Cortex of kidney (tissue), 1 donor: ENCODE measurements at places on chromosomes 12 and 14.

DNA sequence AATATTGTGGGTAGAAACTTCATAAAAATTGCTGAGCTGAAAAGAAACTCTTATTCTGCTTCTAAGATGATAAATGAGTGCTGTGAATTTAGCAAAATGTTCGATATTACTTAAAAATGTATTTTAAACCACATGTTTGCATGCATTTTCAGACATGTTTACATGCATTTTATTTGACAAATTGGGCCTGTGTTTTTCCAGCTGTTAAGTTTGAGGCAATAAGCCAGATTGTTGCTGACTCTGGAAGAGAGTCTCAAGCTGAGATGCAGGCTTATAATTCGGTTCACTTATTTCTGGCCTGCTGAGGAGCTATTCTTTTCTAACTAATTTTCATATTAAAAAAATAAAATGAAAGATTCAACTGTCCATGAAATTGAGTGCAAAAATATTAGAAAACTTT lies 110.1 kb downstream of the SYNE2 start:
- no peak for DNase-seq

GRCh38 chr12:96457191-96457930 lies 32.0 kb upstream of the CFAP54 start:
- no peak for DNase-seq

GRCh38 chr14:69572030-69572840 lies 2.4 kb downstream of the CCDC177 start:
- no peak for DNase-seq

DNA sequence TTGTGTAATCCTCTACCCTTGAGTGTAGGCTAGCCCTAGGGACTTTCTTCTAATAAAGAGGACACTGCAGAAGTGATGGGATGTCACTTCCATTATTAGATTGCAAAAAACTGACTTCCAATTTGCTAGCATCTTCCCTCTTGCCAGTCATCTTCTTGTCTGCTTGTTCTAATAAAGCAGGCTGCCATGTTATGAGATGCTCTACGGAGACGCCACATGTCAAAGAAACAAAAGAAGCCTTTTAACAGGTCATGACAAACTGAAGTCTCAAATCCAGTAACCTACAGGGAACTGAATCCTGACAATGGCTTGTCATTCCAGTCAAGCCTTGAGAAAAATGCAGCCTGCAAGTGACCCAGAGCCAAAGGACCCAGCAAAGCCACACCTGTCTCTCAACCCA lies 76.0 kb downstream of the CEP128 start:
- DNase-seq, result no peak

GRCh38 chr12:69834576-69834975 lies 9.5 kb downstream of the MYRFL start:
- no peak for DNase-seq

DNA sequence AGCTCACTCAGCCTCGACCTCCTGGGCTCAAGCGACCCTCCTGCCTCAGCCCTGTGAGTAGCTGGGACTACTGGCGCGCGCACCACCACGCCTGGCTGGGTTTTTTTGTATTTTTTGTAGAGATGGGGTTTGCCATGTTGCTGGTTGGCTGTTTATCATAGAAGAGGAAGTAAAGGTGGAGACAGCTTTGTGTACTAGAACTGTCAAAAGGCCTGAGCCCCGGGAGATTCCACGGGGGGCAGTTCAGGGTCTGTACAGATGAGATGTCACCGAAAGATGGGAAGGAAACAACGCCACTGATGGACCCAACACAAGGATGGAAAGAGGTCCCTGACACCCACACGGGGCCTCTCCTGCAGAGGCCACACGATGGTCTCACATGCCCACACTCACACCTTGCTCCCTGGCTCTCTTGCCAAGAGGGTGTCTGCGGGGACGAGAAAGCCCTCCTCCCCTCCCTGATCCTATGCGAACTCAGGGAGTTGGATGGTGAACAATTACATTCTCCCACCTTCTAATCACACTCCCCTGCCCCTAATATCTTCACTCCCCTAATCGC lies 66.6 kb downstream of the KDM2B start:
- DNase-seq, result no peak

DNA sequence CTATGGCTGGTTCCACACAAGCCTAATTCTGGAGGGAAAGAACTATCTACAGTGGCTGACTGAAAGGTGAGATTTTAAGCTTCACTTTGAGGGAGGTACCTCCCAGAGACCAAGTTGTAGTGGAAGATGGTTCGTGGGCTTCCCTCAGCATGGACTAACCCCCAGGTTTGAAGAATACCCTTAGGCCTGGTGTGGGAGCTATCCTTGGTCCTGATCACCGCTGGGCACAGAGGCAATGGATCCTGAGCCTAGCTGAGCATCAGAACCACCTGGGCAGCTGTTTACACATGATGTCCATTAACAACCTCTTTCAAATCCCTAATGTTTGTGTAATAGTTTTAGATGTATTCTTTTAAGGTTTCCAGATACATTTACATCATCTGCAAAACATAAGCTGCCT lies 10.3 kb downstream of the DAO start:
- DNase-seq, result no peak

DNA sequence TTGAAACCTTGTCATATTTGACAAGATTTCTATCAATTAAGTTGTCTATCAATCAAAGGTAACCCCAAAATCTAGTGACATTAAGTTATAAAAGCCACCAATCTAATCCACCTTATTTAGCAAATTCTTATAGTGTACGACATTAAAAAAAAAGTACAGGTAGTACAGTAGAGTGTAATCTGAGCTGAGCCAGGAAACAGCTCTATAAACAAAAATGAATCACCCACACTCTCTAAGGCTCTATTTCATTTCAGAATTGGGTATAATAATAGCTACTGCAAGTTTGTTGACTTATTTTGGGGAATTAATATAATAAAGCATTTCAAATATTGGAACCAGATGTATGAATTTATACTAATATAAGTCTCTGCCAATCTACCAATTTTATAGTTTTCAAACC lies 342.4 kb upstream of the FLRT2 start:
- DNase-seq, result no peak

GRCh38 chr14:75459099-75459741 lies 31.4 kb downstream of the JDP2 start:
- DNase-seq, result no peak

DNA sequence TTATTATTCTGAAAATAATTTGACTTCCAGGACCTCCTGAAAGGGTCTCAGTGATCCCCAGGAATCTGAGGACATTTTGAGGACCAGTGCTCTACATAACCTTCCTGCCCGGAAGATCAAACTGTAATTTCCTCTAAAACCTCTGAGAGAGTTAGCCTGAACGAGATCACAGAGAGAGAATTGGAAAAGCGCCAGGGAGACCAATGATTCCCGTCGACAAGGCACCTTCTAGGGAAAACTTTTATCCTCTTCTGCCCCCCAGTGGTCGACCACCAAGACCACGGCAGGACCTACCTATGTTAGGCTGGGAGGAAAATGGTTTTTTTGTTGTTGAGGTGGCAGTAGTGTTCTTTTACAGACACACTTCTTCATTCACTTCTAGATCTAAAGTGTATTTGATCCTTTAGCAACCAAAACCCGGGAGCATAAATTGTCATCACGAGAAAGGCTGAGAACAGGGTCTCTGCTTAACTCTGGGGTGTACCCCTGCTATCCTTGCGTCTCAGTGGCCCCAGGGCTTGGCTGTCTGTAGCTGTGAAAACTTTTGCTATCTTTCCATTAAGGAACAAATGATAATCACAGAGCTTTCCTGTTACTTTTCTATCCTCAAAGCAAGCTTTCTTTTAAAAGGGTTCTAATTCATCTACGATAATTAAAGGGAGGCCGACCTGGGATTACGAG lies 62.9 kb upstream of the NID2 start:
- no peak for DNase-seq

- no peak for DNase-seq
Observed at GRCh38 chr14:105015905-105016304, 5.0 kb downstream of the CDCA4 start.

GRCh38 chr12:94225947-94226630 lies 77.7 kb downstream of the PLXNC1 start:
- no peak for DNase-seq

- no peak for DNase-seq
Observed at GRCh38 chr12:75481013-75481705, 604 bp downstream of the GLIPR1 start.

GRCh38 chr12:48054955-48055821 lies 50.7 kb downstream of the SENP1 start:
- no peak for DNase-seq

DNA sequence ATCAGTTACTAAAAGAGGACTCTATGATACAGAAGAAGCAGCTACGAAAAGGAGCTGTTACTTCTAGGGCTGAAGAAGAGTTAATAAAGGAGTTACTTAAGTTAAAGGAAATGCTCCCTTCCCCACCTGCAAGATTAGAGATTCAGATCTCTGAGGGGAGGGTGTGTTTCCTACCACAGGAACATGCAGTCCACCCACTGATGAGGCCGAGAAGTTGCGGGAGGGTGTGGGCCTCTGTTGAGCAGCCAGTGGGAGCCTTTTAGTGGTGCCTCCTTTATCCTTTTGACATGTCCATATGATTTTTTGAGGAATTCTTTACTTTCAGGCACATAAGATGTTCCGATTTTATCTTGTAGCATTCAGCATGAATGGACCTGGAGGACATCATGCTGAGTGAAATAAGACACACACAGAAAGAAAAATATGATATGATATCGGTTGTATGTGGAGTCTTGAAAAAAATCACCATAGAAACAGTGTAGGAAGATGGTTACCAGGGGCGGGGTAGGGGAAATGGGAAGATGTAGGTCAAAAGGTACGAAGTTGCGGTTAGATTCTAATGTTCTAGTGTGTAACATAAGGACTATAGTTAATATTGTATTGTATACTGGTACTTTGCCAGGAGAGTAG lies 4.4 kb upstream of the M6PR start:
- DNase-seq, result no peak
